Muscle of arm (tissue), 14 donors: ENCODE measurements at places on chromosomes 3 and 15.

GRCh38 chr3:146967783-146968182 is 362.6 kb upstream of the PLSCR5 start:
- DNase-seq, result no peak

DNA sequence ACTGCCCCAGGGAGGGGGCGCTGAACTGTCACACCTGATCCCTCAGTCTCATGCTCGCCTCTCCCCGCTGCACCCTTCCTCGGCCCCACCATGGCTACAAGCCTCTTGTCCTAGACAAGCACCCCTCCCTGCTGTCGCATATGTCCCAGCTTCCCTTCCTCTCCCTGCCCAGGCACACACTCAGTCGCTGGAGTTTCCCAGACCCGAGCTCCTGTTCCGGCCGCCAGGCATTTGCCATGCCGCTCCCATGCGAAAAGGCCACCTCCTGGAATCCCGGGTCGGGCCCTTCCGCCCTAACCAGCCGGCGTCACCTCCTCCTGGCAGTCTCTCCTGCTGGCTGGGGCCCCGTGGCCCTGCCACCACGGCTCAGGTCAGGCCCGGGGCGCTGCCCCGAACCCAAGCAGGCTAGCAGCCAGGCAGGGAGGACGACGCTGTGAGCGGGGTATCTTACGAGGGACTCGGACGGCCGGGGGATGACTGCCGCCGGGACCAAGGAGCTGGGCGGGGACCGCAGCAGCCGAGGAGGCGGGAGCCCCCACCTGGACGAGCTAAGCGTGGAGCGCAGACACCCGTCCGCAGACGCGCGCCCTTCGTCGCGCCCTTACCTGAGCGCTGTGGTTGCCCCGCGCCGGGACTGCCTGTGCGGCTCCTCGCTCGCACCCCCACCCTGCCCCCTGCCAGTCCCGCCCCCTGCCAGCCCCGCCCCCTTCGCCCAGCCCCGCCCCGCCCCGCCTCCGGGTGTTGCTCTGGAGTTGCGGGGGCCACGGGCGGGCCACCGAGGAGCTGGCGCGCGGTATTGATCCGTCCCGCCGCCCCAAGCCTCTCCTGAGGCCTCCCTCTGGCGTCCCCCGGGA is at the start of gene ALS2CL:
ALS2CL (minus strand) TSS at position 642 of the 854 bp plus-strand sequence. CDS start 4,239 bp downstream, outside the sequence.
- no peak for DNase-seq

DNA sequence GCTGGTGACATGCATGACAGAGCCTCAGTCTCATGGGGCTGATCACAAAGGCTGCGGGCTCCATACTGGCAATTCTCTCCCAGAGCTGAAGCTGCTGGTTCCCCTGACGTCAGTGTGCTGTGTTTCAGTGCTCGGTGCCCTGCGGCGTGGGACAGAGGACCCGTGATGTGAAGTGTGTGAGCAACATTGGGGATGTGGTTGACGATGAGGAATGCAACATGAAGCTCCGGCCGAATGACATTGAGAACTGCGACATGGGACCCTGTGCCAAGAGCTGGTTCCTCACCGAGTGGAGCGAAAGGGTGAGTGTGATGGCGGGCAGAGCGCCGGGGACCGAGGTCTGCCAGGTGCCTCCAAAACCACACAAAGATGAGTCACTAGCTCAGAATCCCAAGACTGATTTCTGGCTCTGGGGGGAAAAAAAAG is 62.0 kb upstream of the NR2E3 start:
- no peak for DNase-seq

DNA sequence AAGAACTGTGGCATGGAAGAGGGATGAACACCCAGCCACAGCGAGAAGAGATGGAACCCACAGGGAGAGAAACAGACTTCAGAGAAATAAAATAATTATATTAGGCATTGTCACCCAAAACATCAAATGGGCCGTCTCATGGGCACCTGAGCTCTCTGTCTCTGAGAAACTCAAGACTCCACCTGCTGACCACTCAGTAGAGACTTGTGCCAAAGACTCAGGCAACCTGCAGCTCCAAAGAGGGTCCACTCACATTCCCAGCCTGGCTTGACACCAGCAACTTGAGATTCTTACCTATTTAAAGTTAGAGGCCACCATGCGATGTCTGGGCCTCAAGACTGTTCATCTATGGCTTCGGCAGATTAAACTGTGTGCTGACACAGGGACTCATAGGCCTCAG is 12.0 kb downstream of the SEMA5B start:
- DNase-seq, result no peak

- no peak for DNase-seq
Measured at GRCh38 chr3:114800272-114801031, 346.6 kb downstream of the ZBTB20 start.

DNA sequence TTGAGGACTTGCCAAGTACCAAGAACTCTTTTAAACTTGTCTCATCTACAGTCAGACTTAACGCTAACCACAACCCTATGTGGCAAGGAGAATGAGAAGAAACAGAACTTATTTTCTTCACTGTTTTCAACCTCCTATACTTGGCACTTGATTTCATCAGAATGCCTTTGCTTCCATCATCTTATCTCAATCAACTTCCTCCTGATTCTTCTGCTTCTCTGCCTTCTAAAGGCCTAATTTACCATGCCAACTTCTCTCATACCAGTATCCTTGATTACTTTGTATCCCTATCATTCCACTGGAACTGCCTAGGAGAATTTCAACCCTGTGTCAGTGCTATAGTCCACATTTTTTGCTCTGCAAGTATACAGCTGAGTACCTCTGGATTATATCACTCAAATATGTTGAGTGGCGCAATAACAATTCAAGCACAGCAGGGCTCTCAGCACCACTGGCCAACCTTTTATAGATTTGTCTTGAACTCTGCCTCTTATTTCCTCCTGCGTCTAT is 413.6 kb downstream of the ROBO1 start:
- DNase-seq, result no peak

DNA sequence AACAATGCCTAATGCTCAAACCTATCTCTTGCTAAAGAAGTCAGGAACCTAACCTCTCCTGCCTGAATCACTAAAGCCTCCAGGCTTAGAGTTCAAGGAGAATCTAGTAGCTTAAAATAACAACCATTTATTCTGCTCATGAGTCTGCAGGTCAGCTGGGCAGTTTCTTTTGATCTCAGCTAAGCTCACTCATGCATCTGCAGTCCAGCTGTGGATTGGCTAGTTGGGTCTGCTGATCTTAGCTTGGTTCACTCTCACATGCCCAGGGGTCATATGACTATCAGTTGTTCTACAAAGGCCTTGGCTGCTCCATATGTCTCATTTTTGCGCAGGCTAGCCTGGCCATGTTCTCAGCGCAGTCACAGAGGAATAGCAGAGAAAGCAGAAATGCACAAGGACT is 109.2 kb upstream of the STT3B start:
- no peak for DNase-seq

- no peak for DNase-seq
Measured at GRCh38 chr15:84855136-84855535, 29.3 kb upstream of the SLC28A1 start.

DNA sequence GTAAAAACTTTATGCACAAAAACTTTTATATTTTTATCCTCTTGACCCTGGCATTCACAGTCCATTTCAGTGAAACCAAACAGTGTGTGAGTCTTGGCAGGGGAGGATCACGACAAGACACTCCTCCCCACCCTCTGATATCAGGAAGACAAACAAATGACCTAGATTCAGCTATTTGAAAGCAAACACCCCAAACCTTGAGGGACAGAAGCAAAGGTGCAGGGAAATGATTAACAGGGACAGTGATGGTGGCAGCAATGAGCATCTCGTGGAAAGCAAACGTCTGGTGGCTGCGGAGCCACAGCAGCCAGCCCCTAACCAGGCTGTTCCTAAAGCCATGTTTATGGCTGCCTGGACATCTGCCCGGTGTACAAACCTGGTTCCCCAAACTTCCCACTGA is 52.1 kb downstream of the FSIP1 start:
- DNase-seq, result no peak

- DNase-seq, result no peak
Measured at GRCh38 chr3:53156368-53156834, 4.6 kb upstream of the PRKCD start.

DNA sequence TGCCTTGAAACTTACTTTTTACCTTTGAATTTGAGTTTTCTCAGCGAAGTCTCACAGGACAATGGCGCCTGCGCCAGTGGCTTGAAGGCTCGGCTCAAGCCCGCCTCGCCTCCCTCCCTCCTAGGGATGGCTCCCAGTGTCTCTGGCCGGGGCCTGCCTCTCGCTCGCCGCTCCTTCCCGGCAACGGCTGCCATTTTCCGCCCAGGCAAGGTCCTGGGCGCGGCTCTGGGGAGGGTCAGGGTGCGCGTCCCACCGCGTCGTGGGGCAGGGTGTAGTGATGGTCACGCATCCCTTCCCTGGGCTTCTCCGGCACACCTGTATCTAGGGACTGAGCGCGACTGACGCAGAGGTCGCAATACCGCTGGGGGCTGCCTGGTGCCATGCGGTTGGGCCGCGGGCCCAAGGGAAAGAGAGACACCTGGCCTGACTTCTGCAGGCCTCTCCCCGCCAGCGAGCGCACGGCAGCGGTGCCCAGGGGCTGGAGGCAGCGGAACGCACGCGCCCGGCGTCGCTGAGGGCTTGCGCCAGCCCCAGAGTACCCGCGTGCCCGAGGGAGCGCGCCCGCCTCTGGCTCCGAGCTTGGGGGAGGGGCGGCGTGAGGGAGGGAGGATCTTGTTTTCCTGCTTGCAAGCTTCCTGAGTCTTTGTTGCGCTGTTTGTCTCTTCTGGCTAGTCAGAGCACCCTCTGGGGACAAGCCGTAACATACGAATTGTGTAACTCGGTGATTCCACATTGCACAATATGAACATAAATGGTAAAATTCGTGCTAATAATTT is 20.7 kb upstream of the FEM1B start:
- DNase-seq, result peak; percentile 69

GRCh38 chr3:40713795-40714194 is 189.0 kb downstream of the ZNF621 start:
- no peak for DNase-seq

DNA sequence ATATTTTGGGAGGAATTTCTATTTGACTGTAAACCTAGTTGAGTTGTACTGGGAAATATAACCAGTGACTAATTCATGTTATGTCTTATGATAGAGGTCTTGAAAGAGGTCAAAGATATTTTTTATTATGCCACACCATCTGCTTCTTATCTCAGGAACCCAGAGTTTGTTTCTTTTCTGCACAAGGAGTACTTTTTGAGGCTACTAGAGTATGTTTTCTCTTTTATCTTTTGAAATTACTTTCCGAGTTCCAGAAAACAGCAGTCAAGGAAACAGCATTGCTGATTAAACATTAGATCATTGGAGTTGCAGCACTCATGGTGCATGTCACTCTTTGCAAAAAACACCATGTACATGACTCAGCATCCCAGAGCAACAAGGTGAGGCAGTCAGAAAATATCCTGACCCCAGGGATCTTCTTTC is 645.8 kb upstream of the NR2F2 start:
- no peak for DNase-seq

DNA sequence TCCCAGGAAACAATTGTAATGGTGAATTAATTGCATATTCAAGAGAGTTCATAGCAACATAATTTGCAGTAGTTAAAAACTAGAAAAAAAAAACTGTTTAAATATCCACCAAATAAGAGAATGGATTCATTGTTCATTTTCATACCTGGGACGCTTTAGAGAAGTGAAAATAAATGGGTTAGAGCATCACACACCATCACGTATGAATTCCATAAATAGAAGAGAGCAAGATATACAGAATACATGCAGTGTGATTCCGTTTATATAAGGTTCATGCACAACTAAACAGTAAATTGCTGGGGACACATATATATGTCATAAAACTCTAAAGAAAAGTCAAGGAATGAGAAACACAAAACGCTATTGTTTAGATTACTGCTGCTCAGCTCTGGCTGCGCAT is 577.0 kb upstream of the KCNMB2 start:
- DNase-seq, result no peak

DNA sequence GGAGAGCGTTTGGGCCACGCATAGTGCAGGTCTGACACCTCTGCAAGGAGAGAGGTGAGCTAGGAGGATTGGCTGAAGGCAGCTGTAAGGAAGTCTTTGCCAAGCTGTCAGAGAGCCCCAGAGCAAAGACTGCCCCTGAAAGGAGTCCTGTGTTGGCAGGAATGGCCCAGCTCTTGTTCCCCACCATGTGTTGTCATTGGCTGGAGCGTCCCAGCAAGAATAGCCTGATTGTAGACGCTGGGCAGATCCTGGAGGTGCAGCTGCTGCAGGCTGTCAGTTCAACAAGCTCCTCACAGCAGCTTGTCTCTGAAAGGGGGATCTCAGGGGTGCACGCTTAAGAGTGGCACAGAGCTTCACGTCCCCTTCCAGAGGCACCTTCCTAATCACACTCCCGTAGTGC is 237.6 kb downstream of the FEZF2 start:
- DNase-seq, result no peak

DNA sequence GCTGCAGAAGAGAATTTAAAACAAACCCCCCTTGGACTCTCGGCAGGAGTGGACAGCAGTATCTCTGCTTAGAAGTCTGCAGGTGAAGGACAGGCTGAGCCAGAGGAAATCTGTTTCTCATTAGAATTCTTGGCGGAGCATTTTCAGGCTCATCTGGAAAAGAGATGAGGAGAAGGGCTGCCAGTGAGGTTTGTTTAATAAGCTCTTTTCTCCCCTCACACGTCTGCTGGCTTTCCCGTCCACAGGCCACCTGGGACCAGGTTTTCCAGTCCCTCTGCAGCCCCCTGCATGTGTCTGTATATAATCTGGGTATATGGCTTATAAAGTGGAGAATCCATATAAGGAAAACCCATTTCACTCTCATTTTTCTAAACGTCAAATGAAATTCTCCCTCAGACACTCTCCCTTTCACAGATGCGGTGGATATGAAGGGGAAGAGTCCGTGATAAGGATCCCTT is 155.4 kb upstream of the TPM1 start:
- peak; percentile 82 for DNase-seq

- no peak for DNase-seq
Measured at GRCh38 chr3:153484842-153485241, 322.8 kb downstream of the RAP2B start.

- DNase-seq, result no peak
Measured at GRCh38 chr15:77819851-77820728, 187.4 kb upstream of the LINGO1 start.

DNA sequence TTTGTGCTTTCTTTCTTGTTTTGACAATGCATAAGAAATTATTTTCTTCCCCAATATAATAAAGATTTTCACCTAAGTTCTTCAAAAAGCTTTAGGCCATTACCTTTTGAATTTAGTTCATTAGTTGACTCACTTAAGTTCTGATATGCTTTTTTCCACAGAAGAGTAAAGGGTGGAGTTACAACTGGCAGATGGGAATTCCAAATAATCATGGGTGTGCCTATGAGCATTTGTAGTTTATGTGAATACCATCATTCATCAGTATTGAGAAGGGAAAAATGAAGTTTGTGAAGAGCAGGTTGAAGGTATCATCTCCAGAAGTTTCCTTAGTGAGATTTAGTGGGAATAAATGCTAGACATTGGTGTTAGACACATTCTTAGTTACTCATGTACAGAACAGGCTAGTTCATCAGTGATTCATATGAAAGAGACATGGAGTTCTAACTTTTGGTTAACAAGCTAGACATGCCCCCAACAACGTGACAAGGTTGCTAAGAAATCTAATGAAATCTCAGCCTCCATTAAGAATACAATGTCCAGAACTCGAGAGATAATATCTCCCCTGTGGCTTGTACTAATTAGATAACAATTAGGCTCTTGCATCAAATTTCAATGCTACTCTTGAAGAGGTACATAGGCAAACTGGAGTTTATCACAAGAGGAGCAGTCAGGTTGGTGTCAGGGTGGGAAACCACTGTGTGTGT is 16.9 kb upstream of the ALCAM start:
- DNase-seq, result no peak
